ENCODE measurements at places on chromosomes 1 and 21.
A peak's percentile ranks its signal among the peaks of the same experiment; 100 is the strongest.

GRCh38 chr1:36737038-36737555, 254.4 kb upstream of the CSF3R start:
- no peak for DNase-seq

DNA sequence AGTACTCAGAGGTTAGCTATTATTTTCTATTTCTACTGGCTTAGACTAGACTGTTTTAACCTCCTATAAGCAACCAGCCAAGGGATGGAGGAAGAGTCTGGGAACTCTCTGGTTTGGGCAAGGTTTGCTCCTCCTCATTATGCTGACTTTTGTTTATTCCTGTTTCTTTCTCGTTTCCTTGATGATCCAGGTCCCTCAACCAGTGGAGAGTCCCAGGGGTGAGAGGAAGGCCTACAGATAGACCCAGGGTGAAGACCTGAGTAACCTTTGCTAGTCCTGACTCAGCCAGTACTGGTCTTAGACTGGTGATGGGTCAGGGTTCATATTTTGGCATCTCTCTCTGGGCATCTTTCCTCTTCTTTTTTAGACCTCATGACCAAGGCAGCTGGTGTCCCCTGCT, 5.4 kb downstream of the TUFT1 start:
- no peak for DNase-seq

- DNase-seq: no peak
Measured at GRCh38 chr21:42580793-42581321, 67.2 kb downstream of the SLC37A1 start.

GRCh38 chr1:87325982-87326738, 2.5 kb upstream of the LMO4 start:
- no peak for DNase-seq

DNA sequence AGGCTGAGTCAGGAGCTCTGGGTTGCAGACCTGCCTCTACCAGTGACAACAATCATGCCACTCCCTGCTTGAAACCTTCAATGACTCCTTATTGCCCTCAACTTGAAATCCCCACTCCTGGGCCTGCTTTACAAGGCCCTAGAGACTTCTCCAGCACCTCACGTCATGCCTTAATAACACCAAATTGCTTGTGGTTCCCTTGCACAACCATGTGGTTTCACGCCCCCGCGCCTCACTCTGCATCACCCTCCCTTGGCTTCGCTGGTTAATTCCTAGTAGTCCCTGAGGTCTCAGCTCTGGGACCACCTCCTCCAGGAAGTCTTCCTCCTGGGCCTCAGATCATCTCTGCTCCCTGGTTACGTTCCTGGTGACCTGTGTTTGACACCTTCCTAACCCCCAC, 33.0 kb downstream of the EPHA2 start:
- peak; percentile 27 for DNase-seq

DNA sequence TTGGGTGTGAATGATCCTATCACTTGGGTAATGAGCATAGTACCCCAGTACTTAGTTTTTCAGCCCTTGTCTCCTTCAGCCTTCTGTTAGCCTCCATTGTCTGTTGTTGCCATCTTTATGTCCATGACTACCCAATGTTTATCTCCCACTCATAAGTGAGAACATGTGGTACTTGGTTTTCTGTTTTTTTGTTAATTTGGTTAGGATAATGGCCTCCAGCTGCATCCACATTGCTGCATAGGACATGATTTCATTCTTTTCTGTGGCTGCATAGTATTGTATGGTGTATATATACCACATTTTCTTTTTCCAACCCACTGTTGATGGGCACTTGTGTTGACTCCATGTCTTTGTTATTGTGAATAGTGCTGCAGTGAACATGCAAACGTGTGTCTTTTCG, 39.6 kb upstream of the GPR52 start:
- no peak for DNase-seq

- DNase-seq: no peak
Measured at GRCh38 chr1:93712741-93713140, 31.1 kb upstream of the BCAR3 start.

DNA sequence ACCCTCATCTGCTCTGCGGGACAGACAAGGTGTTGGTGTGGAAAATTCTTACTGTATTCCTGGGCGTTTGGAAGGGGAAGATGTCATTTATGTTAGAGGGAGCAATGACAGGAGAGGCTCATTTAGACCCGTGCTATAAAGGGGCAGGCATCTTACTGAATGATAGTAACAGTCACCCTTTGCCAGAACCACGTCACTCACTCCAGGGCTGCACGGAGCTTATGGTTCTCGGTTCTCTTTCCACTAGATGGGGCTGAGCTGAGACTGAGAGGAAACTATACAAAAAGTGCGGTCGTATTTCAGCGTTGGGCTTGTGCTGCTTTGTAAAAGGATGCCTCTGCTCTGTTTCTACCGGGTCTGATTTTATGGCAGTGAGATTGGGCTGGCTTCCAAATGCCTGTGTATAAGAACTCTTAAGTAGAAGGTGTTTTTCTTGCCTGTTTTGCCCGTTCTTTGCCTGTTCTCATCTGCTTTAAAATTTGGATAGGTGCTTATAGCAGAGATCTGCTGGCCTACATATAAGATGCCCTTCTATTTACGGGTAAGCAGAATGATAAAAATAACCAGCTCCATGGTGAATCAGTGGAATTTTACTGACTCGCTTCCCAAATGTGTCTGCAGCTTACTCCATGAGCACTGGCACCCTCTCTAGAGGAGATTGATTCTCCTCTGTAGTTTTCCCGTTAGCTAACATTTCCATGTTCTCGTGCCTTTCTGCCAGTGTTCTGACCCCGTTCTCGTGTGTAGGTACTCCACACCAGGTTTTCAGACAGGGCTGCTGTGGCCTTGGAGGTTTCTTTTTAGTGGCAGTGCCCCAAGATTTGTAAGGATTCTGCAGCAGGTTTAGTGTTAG, 55.9 kb downstream of the MRPS6 start:
- DNase-seq: peak; percentile 54

DNA sequence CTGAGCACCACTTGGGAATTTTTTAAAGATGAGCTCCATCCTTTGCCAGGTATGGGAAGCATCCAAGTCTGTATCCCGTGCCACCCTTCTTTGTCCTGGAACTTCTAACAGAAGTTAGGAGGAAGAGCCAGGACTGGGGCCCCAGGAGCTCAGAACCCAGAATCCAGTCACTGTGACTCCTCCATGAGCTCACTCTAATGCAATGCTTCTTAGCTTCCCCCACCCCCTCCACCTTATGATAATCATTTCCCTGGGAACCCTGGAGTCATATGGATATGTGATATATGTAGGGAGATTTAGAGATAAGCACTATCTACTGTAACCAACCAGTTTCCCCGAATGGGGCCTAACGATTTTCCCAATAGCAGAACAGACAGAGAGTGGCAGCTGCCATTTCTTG, 758 bp upstream of the SPRR5 start:
- no peak for DNase-seq

DNA sequence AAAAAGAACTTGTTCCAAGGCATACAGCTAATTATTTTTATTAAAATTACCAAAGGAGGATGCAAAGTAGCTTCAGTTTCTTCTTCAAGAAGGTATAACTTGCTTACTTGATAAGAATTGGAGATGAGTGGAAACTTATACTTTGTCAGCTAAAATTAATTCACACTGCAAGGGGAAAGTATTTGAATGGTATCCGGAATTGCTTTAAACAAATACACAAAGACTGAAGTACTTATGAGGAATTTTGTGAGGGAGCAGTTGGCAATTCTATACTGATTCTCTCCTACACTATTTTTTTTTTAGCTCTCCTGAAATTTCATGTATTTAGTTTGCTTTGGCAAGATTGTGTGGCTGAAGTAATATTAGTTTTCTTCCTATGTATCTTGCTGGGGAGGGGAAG, 39.2 kb upstream of the GRIK1 start:
- DNase-seq: no peak

GRCh38 chr1:225921734-225922709, 2.0 kb downstream of the PYCR2 start:
- no peak for DNase-seq

DNA sequence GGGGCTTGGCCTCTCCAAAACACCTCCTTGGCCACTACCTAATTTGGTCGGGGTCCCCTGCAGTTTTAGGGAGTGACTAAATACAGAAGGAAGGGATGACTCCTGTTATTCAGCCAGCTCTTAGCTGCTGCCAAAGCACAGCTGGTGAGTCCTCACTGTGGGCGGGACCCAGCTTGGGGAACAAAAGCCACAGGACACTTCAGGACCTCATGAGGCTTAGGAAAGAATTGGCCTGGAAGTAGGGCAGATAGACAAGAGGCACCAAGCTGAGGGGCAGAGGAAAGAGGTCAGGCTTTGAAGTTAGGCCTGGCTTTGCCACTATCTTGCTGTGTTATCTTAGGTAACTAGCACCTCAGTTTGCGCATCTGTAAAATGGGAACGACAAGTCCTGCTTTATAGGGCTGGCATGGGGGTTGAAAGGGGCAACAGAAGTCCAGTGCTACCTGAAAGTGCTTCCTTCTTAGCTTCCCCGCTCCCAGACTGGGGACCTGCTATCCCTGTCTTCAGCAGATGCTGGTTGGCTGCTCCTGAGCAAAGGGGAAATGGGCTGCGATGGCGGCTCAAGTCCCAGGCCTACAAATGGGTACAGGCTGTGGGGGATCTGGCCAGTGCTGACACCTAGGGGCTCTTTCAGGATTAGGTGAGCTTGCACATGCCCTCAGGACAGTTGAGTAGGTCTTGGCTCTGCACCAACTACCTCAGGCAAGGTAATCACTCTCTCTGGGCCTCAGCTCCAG, 15.7 kb downstream of the IFI6 start:
- no peak for DNase-seq

DNA sequence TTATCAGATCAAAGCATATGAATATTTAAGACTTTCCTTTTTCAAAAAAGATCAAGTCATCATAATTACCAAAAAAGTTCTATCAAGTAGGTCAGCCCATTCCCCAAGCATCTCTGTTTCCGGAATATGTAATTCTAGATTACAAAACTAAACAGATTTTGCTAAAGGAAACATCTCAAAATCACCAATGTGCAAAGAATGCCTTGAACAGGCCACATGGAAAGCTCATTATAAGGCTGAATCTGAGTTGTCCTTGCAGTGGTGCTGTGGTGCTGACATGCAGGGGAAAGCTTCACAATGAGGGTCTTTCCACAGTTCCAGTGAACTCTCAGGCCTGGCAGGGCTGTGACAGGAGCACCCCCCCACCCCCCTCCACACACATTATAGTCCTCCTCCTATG, 240.9 kb downstream of the OMA1 start:
- no peak for DNase-seq

- DNase-seq: no peak
Measured at GRCh38 chr1:113779542-113779941, 20.3 kb upstream of the PHTF1 start.

DNA sequence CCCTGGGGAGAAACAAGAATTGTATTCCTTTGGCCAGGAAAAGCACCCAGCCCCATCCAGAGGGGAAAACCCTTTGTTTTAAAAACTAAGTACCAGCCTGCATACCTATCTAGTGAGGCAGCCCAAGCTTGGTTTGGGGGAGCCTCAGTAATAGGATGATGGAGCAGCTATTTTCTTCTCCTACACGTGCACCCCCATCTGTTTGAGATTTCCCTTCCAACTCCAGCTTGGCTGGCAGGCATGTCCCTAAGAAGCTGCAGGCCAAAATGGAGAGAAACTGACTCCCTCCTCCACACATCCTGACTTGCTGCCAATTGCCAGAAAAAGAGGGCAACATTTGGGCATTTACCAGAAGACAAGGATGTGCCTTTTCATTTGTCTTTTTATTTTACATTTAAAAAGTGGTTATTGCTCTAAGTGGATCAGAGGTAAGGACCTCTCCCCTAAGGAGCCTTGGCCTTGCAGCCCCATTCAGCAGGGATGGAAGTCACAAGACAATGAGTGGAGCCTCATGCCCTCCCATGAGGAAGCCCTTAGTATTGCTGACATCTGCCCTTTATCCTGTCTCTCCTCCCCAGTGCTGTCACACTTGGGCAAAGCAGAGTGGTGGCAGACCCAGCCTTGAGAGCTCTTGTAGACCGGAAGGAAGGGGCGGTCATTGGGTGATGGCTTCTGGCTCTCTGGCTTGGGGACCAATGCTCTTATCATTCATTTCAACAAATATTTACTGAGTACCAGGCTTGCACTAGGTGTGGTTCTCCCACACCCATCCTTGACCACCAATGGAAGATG, 8.6 kb downstream of the FNDC5 start:
- DNase-seq: no peak

DNA sequence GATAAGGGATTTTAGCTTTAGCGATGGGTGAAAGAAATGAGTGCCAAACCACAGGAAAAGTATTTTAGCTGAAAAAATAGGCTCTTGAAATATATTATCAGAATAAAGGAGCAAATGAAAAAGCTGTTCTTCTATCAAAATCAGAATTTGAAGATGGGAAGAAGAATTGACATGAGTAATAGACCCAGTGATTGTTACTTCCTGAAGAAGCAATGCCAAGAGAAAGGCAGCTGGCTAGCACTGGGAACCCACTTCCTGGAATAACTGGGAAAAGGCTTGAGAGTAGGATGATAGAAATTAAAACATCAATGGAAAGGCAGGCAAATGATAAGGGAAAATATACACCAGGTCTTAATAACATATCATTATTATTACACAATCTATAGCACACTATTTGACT, 29.9 kb upstream of the LYPLAL1 start:
- no peak for DNase-seq

- DNase-seq: no peak
Measured at GRCh38 chr1:200359610-200360163, 50.1 kb downstream of the ZNF281 start.

- peak; percentile 76 for DNase-seq
Measured at GRCh38 chr1:235093696-235094592, 34.7 kb downstream of the TOMM20 start.

DNA sequence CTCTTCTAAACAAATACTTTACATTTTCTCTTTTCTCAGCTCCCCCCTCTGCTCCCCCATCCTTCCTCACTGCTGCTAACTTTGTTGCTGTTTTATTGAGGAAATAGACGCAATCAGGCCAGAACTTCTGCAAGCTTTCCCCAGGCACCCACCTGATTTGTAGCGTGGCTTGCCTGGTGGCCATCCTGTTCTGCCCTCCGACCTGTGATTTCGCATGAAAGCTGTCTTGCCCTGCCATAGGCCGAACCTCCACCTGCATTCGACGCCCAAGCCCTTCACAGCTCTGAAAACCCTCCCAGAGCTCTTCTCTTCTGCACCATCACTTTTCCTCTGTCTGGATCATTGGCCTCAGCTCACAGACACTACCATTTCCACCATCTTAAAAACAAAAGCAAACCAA, 100.6 kb downstream of the PLPP3 start:
- no peak for DNase-seq

DNA sequence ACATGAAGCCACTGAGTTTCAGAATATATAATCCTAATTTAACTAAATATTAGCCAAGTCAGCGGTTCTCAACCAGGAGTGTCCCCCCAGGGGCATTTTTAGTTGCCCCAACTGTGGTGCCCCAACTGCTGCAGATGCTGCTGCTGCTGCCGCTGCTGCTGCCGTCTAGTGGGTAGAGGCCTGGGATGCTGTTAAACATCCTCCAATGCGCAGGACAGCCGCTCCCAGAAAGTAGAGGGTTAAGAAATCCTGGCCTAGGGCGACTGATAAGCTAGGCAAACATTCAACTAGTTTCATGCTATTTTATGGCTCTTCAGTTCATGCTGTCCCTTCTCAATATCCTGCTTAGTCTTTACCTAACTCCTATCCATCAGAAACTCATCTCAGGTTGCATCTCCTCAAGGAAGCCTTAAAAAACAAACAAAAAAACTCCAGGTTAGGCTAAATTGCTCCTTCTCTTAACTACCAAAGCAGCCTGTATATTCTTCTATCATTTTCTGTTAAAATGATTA, 9.9 kb upstream of the DCAF6 start:
- no peak for DNase-seq
